ENCODE measurements at places on chromosomes 7 and 10.

GRCh38 chr10:21954132-21954531 is 49.4 kb downstream of the DNAJC1 start:
- DNase-seq: no peak

- DNase-seq: no peak
These were observed 4.8 kb downstream of the ELOVL3 start for GRCh38 chr10:102230861-102231356.

- DNase-seq: no peak
These were observed 74.5 kb downstream of the SND1 start for GRCh38 chr7:127726476-127726875.

DNA sequence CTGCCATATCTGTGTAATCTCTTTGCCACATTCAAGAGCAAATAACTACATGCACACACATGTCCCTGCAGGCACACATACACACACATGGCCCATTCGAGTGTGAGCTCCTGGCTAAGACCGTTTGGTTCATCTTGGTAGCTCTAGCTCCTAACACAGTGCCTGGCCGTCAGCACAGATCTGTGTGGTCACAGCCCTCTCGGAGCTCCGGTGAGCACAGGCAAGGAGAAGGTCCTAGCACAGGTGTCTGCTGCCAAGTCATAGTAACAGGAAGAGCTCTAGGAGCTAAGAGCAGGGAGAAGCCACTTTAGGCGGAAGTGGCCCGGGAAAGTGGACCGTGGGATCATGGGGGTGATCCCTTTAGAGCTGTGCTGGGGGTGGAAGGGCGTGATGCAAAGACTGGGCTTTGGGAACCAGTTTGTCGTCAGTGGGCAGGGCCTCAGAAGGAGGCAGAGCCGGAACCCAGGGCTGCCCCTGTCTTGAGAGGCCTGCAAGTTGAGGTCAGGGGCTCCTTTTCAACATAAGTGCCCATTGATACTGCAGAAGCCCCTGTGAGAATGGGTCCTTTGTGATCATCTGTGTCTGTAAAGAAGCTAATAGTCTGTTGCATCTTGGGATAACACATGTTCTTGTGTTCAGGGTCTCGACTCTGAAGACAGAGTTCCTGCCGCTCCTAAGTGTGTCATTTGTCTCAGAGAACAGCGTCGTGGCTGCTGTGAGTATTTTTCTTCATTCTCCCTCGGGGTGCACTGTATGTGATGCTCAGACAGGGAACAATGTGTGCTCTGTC is 16.6 kb upstream of the ARPC1B start:
- no peak for DNase-seq

DNA sequence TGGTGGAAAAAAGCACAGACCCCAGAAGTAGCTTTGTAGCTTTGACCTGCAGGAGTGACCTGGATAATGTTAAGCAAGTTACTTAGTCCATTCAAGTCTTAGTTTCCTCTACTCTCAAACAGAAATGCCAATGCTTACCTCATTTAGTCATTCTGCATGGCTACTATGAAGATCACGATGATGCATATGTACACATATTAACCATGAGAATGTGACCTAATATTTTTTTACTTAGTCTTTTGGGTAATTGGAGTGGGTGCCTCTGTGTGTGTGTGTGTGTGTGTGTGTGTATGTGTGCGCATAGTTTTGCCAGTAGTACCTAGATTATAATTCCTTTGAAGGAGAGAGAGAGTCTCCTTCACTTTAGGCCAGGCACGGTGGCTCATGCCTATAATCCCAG is 95.8 kb downstream of the NRP1 start:
- DNase-seq: no peak

DNA sequence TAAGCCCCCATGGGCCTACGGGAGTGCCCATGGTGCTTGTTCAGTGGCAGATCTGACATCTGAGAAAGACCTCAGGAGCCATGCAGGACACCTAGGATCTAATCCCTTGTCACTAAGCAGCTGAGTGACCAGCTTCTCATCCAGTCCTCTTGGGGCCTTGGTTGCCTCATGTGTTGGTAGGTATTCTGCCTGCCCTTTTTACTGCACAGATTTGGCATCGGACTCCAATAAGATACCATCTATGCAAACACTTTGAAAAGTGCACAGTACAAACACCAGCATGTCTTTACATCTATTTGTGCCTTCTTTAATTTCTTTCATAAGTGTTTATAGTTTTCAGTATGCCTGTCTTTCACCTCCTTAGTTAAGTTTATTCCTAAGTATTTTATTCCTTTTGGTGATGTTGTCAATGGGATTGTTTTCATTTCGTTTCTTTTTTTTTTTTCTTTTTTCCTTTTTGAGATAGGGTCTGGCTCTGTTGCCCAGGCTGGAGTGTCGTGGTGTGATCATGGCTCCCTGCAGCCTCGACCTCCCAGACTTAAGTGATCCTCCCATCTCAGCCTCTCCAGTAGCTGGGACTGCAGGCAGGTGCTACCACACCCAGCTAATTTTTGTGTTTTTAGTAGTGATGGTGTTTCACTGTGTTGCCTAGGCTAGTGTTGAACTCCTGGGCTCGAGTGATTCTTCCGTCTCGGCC is 10.4 kb downstream of the STOX1 start:
- DNase-seq: no peak

DNA sequence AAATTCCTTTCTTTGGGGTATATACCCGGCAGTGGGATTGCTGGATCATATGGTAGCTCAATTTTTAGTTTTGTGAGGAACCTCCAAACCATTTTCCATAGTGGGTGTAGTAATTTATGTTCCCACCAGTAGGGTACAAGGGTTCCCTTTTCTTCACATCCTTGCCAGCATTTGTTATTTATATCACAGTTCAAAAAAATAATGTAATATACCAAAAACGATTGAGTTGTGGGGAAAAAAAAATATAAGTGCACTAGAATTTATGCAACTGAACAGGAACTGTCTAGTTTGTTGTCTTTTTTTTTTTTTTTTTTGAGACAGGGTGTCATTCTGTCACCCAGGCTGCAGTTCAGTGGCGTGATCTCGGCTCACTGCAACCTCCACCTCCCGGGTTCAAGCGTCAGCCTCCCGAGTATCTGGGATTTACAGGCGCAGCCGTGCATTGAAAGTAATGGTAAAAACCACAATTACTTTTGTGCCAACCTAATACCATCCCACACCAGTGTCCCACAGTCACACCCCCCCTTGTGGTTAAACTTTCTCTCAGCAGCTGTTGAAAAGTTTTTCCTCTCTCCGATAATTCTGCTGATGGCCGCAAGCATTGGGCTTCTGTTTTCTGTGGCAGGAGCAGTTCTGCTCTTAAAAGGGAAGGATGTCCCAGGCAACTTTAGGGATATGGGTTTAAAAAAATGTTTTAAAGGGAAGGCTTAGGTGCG is 6.8 kb upstream of the LAT2 start:
- DNase-seq: no peak

- DNase-seq: no peak
These were observed 27.3 kb upstream of the NRG3 start for GRCh38 chr10:81847675-81848074.

DNA sequence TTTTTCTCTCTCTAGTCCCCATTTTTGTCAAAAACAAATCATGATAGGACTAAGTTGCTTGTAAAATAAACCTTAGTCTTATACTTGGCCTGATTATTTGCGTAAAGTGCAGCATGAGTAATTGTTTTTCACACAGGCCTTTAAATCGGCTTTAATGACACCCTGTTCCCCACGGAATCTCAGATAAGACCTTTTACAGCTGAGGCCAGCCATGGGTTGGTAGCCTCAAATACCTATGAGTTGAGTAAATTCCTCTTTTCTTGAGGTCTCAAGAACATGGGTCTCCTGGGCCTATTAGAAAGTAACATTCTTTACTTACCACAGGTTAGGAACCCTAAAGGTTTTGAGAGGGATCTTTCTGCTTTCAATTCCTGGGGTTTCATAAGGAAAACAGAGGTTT is 761.0 kb upstream of the PHF14 start:
- DNase-seq: no peak

- no peak for DNase-seq
These were observed 1.2 kb upstream of the MAP3K8 start for GRCh38 chr10:30432622-30433305.

GRCh38 chr7:91915401-91916050 is 25.1 kb upstream of the AKAP9 start:
- no peak for DNase-seq

GRCh38 chr10:5640501-5640900 is 25.9 kb downstream of the ASB13 start:
- DNase-seq: no peak

GRCh38 chr7:83248000-83248399 is 85.3 kb upstream of the PCLO start:
- no peak for DNase-seq

DNA sequence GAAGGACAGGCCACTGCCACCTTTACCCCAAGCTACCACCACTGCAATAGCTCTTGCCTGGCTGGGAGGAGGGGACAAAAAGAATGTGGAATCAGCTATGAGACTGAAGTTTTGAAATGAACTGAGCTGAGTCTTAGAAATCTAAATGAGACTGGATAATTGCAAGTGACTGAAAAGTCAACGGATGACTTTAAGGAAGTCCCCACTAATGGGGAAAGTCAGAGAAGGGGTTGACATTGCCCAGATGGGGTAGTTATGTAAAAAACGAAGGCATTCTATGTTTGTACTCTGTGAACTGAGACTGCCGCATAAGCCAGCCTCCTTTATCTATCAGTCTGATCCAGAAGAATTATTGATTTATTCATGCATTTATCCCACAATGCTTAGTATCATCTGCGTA is 67.2 kb downstream of the RBM20 start:
- no peak for DNase-seq

DNA sequence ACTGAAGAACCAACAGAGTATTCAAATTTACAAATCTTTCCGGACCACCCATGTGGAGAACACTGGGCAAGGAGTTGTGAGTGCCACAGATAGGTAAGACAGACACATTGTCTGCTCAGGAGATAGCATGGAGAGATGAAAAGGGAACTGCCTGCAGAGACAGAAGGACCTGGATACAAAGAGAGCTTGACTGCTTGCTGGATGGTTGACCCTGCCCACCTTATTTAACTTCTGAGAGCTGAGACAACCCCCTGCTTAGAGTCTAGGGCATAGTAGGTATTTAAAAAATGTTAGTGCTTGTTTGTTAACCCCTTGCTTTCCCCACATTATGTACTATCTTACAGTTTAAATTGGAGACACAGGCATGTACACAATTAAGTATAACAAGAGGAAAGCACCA is 314.1 kb downstream of the THSD7A start:
- DNase-seq: no peak

- no peak for DNase-seq
These were observed 139.3 kb downstream of the CDCA7L start for GRCh38 chr7:21806388-21806787.

- no peak for DNase-seq
These were observed 670.8 kb downstream of the SORCS1 start for GRCh38 chr10:106493751-106494150.

DNA sequence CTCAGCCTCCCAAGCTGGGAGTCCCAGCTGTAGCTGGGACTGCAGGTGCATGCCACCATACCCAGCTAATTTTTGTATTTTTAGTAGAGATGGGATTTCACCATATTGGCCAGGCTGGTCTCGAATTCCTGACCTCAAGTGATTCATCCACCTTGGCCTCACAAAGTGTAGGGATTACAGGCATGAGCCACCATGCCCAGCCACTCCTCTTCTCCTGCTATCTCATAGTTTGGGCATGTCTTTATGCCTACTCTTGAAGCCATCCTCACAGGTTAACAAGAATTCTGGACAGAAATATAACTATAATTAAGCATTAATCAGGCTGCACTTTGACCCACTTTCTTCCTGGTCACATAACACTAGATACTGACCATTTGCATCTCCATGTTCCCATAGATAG is 28.6 kb upstream of the C10orf67 start:
- DNase-seq: no peak

DNA sequence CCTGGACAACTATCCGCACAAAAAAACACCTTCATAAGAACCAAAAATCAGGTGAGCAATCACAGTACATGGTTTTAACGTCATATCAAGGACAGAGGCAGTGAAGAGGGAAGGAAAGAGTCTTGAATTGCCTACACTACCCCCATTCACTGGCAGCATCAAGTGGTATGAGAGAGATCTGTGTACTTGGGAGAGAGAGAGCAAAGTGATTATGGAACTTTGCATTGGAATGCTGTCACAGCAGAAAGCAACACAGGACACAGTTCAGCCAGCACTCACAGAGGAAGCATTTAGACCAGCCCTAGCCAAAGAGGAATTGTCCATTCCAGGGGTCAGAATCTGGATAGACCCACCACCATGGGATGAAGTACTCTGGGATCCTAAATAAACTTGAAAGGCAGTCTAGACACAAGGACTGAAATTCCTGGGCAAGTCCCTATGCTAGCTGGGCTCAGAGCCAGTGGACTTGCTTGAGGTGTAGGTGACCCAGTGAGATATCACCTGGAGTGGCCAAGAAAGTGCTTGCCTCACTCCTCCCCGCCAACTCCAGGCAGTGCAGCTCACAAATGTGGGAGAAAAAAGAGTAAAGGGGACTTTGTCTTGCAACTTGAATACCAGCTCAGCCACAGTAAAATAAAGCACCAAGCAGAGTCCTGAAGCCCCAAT is 30.5 kb upstream of the SFTPD start:
- no peak for DNase-seq

GRCh38 chr7:1752771-1753563 is 82.9 kb downstream of the ELFN1 start:
- DNase-seq: no peak

DNA sequence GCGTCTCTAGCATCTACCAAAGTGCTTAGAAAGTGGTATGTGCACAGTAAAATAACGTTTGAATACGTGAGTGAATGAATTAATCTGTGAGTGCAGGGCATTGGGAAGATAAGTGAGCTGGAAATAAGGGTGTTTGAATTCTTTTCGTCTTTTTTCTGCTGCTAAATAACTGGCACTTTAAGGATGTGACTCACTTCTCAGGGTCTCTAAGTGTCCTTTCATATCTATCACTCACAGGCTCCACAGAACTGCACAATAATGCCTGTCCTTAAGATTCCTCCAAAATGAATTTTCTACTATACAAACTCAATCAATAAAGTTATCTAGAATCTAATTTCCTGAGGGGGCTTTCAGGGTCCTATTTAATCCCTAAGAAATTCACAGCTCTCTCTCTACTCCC is 3.2 kb upstream of the DGKB start:
- no peak for DNase-seq

GRCh38 chr7:151895631-151896031 is 18.7 kb upstream of the PRKAG2 start:
- no peak for DNase-seq

- DNase-seq: no peak
These were observed 49.1 kb upstream of the SEMA3C start for GRCh38 chr7:80967917-80968297.

DNA sequence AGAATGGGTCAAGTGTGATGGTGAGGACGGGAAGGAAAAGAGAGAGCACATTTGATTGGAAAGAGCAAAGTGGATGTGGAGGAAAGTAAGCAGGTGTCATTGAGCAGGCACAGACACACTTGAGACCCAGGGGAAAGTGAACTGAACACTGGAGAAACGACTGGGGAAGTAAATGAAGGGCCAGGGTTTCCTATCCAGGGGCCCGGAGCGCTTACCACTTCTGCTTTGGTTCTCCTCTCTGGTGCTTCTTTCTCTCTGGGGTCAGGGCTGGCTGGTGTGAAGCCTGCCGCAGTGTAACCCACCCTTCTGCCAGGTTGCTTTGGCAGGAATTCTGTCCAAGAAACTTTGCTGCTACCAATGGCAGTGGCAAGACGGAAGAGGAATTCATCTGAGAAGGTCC is 219.3 kb downstream of the SKAP2 start:
- DNase-seq: no peak
